ENCODE measurements at places on chromosomes 4 and X.

- no peak for DNase-seq
Observed at GRCh38 chr4:13601848-13602247, 25.7 kb downstream of the BOD1L1 start.

DNA sequence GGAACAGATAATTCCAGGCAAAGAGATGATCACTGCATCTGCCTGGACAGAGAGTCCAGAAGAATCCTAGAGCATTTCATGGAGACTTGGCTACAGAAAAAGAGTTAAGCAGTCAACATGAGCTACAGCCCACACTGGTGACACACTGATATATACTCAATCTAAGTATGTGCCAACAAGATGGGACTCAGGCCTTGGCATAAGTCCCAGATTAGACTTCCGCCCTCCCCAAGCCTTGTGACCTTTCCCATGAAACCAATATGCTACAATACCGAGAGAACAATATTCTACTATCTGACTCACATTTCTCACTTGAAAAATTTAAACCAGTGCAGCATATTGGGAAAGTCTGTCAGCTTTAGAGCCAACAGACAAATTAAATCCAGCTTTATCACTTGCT lies 65.7 kb upstream of the SLITRK2 start:
- DNase-seq: no peak

- no peak for DNase-seq
Observed at GRCh38 chr4:145795521-145795920, 115.6 kb downstream of the C4orf51 start.

DNA sequence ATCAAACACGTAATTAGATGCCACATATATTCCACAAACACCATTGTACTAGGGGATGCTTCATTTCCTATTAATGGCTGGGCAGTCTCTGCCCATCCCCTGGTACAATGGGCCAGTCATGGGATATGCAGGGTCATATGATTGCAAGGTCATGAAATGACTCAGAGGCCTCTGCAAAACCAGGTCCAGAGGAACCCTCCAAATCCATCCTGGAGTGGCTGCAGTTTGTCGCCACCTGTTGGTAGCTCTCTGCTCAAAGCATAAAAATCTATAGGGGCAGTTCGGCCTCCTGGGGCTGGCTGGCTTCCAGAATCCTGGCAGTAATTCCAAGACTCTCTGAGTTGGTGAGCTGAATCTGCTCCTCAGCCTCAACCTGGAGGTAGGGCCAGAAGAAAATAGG lies 22.9 kb upstream of the PUDP start:
- peak; percentile 24 for DNase-seq

DNA sequence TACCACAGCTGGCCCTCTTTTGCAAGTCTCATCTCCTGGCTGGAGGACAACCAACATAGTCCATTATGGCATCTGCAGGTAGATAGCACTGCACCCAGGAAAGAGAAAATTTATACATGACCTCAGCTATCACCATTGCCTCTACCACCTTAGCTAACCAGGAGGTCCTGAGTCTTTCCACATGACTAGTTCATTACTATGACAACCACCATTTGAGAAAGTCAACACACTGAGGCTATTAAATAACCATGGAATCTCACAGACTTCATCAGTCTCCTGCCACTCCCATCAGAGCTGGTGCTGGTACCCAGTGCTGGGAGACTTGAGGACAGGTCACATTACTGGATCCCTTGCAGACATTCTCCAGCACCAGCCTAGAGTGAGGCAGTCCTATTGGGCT lies 285.9 kb downstream of the GBA3 start:
- DNase-seq: no peak

- no peak for DNase-seq
Observed at GRCh38 chr4:105305019-105305836, 158.6 kb downstream of the TET2 start.

- DNase-seq: no peak
Observed at GRCh38 chr4:44228326-44228725, 220.3 kb downstream of the KCTD8 start.

- no peak for DNase-seq
Observed at GRCh38 chr4:168854350-168854921, 155.6 kb downstream of the CBR4 start.

GRCh38 chrX:123731987-123732669 lies 724 bp downstream of the THOC2 start:
- no peak for DNase-seq
